Tongue (tissue), 3 donors: ENCODE measurements at places on chromosomes 5 and 9.

GRCh38 chr9:91904588-91905236 is 45.3 kb downstream of the ROR2 start:
- no peak for DNase-seq

- no peak for DNase-seq
Observed at GRCh38 chr5:5344051-5344571, 78.4 kb upstream of the ICE1 start.

- no peak for DNase-seq
Observed at GRCh38 chr9:126799034-126799433, 5.8 kb upstream of the ZBTB43 start.

GRCh38 chr5:10469253-10470050 is 27.8 kb downstream of the ROPN1L start:
- DNase-seq, result no peak

GRCh38 chr9:34570809-34571480 is 18.6 kb downstream of the CNTFR start:
- no peak for DNase-seq

DNA sequence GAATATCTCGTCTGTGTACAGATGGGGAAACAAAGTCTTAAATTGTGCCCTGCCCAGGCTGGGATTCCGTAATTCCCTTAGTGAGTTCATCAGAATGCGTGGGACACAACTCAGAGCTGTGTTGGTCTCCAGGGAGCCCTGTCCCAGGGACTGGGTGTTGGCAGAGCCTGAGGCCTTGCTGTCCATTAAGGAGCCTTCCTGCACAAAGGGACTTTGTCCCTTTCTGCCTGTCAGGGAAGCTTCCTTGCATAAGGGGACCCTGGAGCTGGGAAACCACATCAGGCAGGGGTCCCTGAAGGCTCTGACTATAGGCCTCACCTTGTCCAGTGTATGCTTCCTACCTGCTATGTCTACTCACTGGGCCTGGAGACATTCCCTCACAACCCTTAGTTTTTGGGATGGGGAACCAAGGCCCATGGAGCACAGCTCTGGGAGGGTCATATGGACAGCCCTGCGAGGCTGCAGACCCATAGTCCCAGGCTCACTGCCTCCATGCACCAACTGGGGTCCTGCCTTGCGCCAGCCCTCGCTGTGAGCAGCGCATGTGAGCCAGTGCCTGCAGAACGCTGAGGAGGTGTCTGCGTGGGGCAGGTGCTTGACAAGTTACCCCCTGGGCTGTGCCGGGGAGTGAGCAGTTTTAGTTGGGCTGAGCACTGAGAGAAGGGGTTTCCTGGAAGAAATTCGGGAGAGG is 1.6 kb downstream of the CARD19 start:
- DNase-seq, result no peak

DNA sequence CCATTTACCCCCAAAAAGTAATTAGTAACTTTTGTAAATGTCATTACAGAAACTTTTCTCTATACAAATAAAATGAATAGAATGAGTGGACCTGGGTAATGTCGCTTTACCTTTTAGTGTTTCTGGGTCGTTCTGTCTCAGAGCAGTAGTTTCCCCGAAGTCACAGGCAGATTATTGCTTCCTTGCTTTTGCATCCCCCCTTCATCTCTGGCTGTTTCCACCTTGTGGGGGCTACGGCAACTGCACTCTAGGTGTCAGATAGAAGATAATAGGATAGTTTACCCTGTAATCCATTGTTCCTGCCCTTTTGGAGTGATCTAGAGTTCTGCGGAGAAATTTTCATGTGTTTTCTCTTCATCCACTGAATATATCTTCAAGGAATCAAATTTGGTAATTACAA is 68.7 kb downstream of the PRR16 start:
- DNase-seq, result no peak

GRCh38 chr5:133840168-133840567 is 128.3 kb downstream of the C5orf15 start:
- no peak for DNase-seq

DNA sequence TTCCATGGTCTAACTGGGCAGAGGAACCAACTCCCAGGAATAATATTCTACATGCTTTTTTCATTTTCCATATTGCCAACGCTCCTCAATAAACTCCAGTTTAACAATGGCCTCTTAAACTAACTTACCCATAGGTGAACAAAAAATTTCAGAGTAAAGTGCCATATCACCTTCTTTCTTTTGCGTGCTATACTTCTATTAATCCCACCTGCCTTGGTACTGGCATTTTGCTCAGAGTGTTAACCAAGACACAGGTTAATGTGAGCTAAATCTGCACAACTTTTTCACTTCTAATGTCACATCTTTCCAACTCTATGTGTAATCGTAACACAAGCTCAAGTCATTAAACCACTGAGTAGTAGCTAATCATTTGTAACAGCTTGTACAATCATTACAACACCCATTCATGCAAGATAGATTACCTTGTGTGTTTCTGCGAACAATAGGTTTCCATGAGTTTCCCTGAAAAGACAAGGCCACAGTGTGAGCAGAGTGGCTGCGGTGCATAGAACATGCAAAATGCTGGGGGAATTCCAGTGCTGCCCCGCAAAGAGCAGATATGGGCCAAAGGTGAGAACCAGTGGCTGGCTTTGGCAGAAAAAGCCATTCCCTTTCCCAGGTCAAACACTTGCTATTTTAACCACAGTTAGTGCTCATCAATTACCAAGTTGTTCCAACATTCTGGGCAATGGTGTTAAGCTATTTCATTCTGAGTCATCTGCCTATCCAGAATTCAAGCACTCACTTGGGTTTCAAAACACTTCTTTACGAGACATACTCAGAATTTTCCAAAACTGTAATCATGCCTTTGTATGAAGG is 42.8 kb downstream of the TIMD4 start:
- no peak for DNase-seq

GRCh38 chr5:36679221-36679989 is 73.0 kb downstream of the SLC1A3 start:
- no peak for DNase-seq

GRCh38 chr9:25752398-25752797 is 74.2 kb upstream of the TUSC1 start:
- no peak for DNase-seq

GRCh38 chr5:173964506-173964905 is 24.5 kb upstream of the C5orf47 start:
- no peak for DNase-seq

DNA sequence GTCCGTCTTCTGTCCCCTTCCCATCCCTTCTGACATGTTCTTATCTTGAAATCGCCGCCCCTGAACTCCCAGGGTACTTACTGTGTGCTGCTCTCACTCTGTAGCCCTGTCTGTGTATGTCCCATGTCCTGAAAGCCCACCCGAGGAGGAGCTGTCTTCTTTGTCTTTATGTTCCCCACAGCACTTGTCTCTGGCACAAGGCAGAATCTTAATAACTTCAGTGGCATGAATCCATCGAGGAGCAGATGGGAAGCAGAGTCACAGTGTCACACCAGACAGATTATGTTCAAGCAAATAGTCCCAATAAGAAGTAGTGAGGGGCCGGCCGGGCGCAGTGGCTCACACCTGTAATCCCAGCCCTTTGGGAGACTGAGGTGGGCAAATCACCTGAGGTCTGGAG is 29.7 kb upstream of the LTC4S start:
- no peak for DNase-seq

DNA sequence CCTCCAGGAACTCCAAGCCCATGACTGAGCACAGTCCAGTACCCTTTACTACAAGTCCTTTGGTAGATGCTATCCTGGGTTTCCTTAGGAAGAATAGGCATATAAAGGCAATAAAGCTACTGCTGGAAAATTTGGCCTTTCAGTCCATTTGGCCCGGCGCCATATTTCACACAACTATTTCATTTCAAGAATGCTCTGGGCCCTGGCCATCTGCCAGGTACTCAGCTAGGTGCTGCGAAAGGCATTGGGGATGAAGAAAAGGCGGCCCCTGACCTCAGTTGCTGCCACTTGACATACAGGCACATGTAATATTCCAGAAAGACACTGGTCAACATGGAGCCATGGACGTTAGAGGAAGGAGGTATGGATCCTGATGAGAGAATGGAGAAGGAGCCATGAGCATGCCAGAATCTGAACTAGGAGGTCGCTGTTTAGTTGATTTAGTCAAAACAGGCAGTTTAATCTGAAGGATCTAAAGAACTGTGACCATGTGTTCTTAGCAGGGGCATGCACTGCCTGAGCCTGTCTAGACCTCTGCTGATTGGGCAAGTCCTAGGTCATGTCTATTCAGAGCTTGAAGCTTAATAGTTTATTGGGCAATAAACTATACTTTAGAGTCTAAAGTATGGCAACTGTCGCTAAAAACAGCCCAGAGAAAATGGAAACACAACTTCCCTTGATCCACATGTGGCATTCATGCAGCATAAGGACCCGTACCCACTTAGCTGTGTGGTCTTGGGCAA is 149.3 kb downstream of the MELK start:
- peak; percentile 7 for DNase-seq

- DNase-seq, result no peak
Observed at GRCh38 chr5:81395262-81395661, 1.3 kb upstream of the ACOT12 start.

DNA sequence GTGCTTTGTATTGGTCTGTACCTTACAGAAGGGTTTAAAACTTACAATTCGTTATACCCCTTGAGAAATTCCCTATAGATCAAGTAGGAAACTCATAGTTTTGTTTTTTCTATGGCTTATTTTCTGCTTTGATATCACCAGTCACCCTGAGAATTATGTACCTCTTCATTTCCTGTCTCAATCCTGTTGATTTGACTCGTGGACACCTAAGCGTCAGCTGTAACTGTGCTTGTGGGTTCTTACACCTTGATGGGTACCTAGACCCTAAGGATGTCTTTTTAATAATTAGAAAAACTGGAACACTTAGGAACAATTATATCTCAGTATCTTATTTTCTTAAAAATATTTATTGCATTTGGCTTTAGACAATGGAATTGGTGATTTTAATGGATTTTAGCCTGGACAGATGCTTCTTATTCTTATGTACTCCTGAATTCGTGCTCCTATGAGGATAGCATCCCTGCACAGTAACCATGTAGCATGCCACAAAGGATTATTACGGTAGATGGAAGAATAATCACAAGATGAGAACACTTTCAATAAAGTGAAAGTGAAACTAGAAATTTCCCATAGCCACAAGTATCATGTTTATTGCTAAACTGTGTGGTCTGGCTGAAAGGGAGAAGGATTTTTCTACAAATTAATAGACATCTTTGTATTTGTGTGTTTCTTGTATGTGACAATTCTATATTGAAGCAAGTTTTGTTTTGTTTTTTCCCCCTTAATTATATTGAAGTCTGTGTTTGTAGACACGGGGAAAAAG is 1920.3 kb upstream of the WWC1 start:
- DNase-seq, result no peak

GRCh38 chr9:84170521-84171141 is 169.9 kb downstream of the SLC28A3 start:
- DNase-seq, result peak; percentile 96

DNA sequence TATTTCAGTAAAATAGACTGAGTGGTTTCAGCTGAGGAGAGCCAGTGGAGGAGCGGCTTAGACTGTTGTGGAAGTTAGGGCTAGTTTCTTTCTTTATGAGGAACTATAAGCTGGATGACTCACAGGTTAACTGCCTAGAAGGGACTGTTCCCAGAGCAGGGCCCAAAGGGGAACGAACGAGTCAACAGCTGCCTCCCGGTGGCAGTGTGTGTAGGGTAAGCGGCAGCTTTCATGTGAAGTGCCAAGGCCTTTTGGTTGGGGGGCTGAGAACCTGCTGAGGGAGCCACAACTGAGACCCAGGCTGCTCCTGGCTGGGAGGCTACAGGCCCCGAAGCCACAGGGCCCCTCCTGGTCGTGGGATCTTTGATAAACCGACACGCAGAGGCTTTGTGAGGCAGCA is 7.0 kb downstream of the SQSTM1 start:
- peak; percentile 31 for DNase-seq

- peak; percentile 57 for DNase-seq
Observed at GRCh38 chr5:147949711-147950573, 43.6 kb upstream of the C5orf46 start.

- DNase-seq, result no peak
Observed at GRCh38 chr5:164332349-164333196, 827.2 kb downstream of the MAT2B start.

GRCh38 chr5:97422678-97423077 is 239.6 kb upstream of the RIOK2 start:
- DNase-seq, result no peak

GRCh38 chr5:149317281-149318048 is 27.8 kb upstream of the GRPEL2 start:
- DNase-seq, result peak; percentile 82

GRCh38 chr5:75017971-75018370 is 34.4 kb downstream of the GCNT4 start:
- DNase-seq, result no peak

DNA sequence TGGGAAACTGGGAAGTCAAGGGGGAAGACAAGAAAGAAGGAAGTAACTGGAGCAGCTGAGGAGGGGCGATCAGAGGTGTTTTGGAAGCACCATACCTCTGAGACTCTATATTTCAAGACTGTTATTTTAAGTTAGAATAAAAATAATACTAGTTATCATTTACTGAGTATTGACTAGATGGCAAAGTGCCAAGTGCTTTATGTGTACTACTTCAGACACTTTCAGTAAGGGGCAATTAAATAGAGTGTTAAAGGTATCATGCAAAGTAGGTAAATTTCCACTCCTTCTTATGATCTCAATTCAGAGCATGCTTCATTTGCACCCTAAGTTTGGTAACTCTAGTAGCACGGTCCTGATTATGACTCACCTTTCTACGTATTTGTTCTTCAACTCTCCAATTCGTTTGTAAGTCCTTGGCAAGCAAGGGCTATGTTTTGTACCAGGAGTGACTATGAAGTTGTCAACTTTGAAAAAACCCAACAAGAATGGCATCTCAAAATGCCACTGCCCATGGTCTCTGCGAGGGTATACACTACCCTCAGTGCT is 152.4 kb upstream of the RAPGEF1 start:
- DNase-seq, result no peak

DNA sequence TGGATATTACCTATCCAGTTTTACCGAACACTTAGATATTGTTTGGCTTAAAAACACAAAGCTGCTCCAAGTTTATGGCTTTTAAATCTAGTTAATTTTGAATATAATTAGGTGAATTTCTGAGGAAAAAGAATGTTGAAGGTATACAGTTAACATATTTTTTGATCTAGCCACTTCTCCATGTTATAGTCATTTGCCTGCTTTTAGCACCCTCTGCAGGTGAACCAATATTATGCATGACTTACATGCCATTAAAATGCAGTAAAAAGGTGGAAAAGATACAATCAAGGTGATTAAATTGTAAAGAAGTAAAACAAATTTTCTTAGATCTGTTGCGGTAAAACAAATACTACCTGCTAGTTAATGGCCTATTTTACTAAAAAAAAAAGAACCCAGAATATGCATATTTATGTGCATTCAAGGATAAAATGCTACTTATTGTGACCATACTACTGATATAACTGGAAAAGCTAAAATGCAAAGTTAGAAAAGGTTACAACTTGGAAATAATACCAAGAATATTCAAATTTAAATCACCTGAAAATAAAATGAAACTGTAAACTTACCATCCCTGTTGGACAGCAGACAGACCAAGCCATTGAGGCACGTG is 132.1 kb downstream of the AP3B1 start:
- DNase-seq, result peak; percentile 45

- no peak for DNase-seq
Observed at GRCh38 chr5:154308443-154309370, 118.2 kb downstream of the GALNT10 start.
